ENCODE measurements at places on chromosomes 6 and 20.

GRCh38 chr6:74063391-74063790, 367.4 kb downstream of the CD109 start:
- DNase-seq, result no peak

DNA sequence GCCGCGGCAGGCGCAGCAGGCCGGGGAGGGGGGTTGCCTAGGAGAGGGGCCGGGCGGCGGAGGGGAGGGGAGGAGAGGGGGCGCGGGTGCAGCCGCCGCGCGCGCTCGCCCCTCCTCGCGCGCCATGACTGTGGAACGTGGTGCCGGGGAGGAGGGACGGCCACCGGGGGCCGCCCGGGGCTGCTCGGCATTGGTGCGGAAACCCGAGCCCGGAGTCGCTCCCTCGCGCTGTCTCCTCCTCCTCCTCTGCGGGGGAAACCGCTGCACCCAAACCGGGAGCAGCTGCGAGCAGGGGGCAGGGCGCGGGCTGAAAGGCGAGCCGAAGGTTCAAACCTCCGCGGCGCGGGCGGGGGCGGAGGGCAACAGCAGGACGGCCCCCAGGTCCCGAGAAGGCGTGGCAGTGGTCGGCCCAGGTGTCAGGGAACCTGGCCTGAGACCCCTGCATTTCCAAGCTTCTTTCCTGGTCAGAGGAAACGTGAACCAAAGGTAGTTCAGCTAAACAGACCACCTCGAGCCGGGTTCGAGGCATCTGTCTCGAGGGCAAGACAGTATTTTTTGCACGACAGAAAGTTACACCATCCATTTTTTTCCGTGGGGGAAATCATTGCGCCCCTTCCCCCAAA, 1.4 kb upstream of the TRERF1 start:
- DNase-seq, result peak; percentile 62

GRCh38 chr6:14822012-14822553, 423.8 kb upstream of the JARID2 start:
- DNase-seq, result no peak

DNA sequence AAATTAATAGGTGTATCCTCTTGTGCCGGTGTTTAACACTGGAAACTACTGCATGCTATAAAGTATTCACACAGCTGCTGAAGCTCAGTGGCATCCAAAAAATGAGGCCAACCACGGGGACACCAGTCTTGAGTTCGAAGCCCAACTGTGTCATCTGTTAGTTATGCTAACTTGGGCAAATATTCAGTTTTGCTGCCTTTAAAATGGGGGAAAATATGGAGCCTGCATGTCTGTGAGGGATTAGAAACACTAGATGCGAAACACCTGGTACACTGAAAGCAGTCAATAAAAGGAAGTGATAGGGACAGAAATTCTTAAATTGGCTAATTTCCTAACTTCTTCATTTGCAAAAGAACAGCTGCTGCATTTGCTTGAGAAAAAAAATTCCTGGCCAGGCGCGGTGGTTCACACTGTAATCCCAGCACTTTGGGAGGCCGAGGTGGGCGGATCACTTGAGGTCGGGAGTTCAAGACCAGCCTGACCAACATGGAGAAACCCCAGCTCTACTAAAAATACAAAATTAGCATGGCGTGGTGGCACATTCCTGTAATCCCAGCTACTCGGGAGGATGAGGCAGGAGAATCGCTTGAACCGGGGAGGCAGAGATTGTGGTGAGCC, 36.6 kb upstream of the MLIP start:
- DNase-seq, result no peak

GRCh38 chr6:164097551-164098398, 683.3 kb downstream of the QKI start:
- no peak for DNase-seq

GRCh38 chr6:17551383-17551958, 48.6 kb upstream of the FAM8A1 start:
- DNase-seq, result no peak

GRCh38 chr20:6921717-6922386, 154.4 kb downstream of the BMP2 start:
- DNase-seq, result no peak

- DNase-seq, result no peak
Measured at GRCh38 chr6:109202409-109203264, 107.3 kb downstream of the CEP57L1 start.

- DNase-seq, result no peak
Measured at GRCh38 chr6:443621-444159, 52.1 kb downstream of the IRF4 start.

DNA sequence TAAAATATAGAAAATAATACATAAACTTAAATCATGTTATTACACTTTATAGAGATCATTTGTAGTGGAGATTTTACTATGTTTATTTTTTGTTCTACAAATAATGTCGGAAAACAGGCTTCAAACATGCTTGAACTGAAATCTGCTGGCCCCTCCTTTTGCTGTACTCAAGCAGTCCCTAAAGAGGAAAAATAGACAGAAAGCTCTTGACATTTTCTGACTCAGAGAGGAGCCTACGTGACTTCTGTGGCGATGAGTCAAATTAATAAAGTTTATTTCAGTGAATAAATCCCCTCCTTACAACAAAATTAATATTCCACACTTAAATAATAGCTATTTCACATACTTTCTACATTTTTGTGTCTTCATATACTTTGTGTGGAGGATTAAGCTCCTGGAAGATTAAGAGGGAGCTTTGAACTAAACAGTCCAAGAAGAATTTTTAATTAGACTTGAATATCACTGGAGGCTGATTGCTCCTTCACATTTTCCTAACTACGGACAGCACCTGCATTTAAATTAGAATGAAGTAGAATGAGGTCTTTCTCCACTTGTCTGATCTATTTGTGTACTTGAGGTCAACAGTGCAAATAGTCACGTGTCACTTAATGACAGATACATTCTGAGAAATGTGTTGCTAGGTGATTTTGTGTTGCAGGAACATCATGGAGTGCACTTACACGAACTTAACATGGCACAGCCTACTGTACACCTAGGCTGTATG, 1.7 kb upstream of the TREM1 start:
- DNase-seq, result no peak

- no peak for DNase-seq
Measured at GRCh38 chr6:116373940-116374339, 3.2 kb downstream of the DSE start.

DNA sequence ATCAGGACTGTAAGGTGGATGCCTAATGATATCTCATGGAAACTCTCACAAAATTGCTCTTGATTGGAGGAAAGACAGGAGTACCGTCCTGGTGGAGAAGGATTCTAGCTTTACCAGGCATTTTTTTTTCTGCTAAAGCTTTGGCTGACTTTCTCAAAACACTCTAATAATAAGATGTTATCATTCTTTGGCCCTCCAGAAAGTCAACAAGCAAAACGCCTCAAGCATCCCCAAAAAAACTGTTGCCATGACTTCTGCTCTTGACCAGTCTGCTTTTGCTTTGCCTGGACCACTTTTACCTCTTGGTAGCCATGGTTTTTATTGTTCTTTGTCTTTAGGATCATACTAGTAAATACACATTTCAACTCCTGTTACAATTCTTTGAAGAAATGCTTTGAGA, 55.5 kb upstream of the RUNX2 start:
- no peak for DNase-seq

- DNase-seq, result no peak
Measured at GRCh38 chr20:59075934-59076508, 33.4 kb upstream of the PRELID3B start.

- DNase-seq, result no peak
Measured at GRCh38 chr6:74857157-74857556, 348.7 kb downstream of the COL12A1 start.

GRCh38 chr20:50930976-50931305, 296 bp downstream of the ADNP start:
- no peak for DNase-seq

- DNase-seq, result no peak
Measured at GRCh38 chr6:149443411-149444181, 41.2 kb downstream of the ZC3H12D start.

- DNase-seq, result peak; percentile 32
Measured at GRCh38 chr6:4059115-4059777, 19.7 kb downstream of the FAM217A start.

- no peak for DNase-seq
Measured at GRCh38 chr20:16806886-16807285, 58.7 kb downstream of the OTOR start.

- no peak for DNase-seq
Measured at GRCh38 chr6:44217332-44218143, 812 bp downstream of the MYMX start.

GRCh38 chr6:143528164-143528811, 16.8 kb upstream of the FUCA2 start:
- DNase-seq, result no peak

All from activated T-cell treated with anti-CD3 and anti-CD28 coated beads for 1 hour (primary cell).